GM13977 (cell line): ENCODE measurements at places on chromosomes 12 and 14.

DNA sequence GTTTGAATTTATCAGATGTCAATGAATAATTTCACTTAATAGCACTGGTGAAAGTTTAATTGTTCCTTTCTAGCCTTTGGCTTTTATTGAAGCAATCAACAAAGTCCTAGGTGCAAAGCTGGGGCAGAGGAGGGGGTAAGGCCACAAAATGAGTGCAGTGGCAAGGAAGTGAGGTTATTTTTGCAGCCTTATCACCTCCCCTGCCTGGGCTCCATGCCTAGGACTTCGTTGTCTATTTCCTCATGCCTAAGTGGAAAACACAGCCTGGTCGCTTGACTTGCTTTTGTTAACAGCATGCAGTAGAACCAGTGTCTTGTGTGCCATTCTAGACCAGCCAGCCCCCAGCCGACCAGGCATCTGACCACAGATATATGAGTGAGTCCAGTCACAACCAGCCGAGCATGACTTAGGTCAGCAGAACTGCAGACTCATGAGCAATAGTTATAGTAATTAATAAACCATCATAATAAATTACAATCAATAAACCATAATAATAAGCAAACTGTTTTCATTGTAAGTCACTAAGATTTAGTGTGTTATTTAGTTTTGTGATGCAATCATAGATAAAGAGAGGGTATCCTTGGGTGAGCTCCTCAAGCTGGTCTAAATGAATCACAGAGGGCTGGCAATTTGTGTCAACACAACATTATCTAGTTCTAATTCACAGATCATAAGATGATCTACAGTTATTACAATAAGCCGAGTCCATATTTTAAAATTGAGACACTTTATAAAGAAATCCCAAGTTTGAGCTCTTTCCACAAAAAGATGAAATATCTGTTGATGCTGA lies 156.8 kb downstream of the GLT1D1 start:
- DNase-seq = no peak

- DNase-seq = no peak
Observed at GRCh38 chr14:33711811-33712216, 239.1 kb downstream of the EGLN3 start.

DNA sequence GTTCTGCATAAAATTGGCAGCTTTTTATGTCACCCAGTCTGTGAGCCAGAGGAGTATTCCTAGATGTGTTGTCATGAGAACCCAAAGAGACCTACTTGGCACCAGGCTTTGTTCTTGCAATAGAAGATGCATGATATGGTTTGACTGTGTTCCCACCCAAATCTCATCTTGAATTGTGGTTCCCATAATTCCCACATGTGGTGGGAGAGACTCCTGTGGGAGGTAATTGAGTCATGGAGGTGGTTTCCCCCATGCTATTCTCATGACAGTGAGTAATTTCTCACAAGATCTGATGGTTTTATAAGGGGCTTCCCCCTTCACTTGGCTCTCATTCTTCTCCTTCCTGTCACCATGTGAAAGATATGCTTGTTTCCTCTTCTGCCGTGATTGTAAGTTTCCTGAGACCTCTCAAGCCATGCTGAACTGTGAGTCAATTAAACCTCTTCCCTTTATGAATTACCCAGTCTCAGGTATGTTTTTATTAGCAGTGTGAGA lies 572.0 kb upstream of the ATP2B1 start:
- no peak for DNase-seq

GRCh38 chr12:54891717-54892478 lies 37.6 kb downstream of the MUCL1 start:
- DNase-seq = no peak

GRCh38 chr12:116093915-116094314 lies 183.6 kb downstream of the MED13L start:
- DNase-seq = no peak
